Lower leg skin (tissue), 4 donors: ENCODE measurements at places on chromosomes 7 and 10. TPM values are rescaled to one million over a fixed set of nuclear protein-coding genes. Genes with fewer than 3 reads are reported as not detected.

DNA sequence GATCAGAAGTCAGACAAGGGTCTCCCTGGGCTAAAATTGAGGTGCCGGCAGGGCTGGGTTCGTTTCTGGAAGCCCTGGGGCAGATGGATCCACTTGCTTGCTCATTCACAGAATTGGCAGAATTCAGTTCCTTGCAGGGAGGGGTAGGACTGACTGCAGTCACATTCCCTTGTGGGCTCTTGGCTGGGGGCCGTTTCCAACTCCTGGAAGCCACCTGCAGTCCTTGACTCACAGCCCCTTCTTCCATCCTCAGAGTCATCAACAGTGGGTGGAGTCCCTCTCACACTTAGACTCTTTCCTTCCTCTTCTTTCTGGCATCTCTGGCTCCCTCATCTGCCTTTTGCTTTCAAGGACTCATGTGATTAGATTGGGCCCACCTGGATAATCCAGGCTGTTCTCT, 54.6 kb upstream of the NANOS1 start:
- DNase-seq: no peak

GRCh38 chr7:95205665-95206225, 118.6 kb downstream of the PON1 start:
- DNase-seq: no peak

DNA sequence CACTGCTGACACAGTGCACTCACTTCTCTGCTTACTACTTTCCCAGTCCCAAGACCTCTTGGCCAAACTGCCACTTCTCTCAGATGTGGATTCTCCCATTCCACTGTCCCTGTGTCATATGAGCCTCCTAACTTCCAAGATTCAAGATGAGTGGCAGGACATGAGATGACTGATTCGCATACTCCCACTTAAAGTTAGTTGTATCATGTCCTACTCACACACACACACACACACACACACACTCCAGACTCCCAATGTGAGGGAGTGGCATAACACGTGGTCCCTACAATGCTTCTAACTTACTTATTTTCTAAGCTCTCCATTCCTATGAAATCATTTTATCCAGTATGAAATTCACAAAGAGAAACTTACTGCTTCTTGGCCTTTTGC, 67.0 kb upstream of the CAV2 start:
- no peak for DNase-seq

Gene TET1
- total RNA-seq: 2.6 TPM

Gene DENND2A
- 0.97 TPM for total RNA-seq
